Thoracic aorta (tissue), 2 donors: ENCODE measurements at places on chromosomes 13 and 19.

DNA sequence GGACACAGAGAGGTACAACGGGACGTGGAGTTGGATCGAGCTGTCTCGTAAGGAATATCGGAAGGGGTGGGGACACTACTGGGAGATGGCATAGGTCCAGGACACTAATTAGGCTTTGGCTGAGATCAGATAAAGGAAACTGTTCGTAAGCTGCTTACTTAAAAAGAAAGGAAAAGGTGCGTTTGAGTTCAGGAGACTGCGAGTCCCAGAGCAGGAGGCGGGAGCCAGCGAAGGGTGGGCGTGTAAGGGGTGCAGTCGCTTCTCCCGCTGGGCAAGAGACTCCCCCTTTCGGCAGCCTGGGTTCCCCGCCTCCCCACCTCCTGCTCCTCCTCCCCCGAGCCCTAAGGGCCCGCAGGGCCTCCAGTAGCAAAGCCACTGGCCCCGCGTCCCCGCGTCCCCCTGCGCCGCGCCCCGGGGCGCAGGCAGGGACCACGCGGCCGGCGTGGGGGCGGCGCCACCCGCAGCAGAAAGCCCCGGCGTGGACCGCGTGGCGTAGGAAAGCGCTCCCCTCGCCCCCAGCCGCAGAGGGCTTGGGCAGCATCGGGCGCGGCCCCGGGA is 547 bp downstream of the ABCC4 start:
- DNase-seq: no peak

GRCh38 chr13:48477191-48477855 is 55.6 kb downstream of the RCBTB2 start:
- DNase-seq: no peak

DNA sequence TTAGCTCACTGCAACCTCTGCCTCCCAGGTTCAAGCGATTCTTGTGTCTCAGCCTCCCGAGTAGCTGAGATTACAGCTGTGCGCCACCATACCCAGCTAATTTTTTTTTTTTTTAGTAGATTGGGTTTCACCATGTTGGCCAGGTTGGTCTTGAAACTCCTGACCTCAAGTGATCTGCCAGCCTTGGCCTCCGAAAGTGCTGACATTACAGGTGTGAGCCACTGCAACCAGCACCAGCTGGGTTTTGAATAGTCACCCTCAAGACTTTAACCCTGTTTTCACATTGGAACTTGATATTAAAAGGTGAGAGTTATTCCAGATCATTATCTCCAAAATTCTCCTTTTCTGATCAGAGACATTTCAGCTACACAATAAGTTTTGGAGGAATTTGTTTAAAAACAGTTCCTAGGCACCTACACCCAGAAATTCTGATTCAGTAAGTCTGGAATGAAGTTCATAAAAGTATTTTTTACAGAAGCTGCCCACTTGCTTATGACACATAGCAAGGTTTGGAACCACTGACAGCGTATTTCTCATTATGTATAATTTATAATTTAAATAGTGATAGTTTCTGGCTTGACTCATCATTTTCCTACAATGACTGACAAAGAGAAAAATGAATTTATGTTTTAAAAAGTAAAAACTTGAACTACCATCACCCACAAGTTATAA is 417.3 kb downstream of the DIAPH3 start:
- no peak for DNase-seq

DNA sequence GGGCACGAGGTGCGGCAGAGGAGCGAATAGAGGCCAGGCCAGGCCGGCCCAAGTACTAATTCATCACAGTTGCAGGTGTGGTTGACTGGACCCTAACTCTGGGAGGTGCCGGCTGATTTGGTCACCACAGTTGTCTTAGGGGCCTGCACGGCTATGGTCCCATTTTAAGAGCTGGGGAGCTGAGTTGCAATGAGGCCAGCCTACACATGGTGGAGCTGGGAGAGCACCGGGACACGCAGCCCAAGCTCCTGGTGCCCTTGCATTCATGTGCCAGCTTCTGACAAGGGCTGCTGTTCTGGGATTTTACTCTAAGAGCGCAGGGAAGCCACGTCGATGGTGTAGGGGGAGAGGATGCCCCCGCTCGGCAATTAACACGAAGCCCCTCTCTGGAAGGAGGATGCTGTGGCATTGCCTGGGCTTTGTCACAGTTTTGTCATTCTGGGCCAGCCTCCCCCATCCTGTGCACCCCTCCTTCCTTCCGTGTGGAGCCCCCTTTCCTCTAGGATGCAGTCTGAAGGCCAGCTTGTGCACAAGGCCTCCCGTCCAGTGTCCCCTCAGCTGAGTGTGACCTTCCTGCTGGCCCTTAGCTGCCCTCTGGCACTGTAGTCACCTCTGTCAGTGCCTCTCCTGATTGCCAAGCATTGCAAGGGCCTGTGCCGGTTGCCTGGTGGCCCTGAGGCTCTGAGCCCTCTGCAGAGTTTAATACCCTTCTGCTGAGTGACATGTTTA is 109.4 kb upstream of the C1QTNF9B start:
- DNase-seq: no peak

DNA sequence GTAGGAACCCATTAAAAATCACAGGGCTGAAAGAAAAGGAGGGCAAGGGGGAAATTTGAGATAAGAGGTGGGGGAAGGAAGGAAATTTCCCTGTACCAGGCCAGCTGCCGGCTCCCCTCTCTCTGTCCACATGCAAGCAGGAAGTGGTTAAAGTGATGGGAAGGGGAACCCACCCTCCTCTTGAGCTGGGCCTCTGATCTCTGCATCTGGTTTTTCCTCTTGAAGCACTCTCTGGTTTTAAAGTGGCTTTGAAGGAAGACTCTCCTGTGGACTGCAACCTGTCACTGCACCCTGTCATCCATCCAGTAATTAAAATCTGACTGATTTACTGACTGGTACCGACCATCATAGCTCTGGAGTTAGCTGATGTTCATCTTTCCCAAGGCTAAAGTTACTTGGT is 239.6 kb downstream of the TSHZ3 start:
- DNase-seq: no peak

DNA sequence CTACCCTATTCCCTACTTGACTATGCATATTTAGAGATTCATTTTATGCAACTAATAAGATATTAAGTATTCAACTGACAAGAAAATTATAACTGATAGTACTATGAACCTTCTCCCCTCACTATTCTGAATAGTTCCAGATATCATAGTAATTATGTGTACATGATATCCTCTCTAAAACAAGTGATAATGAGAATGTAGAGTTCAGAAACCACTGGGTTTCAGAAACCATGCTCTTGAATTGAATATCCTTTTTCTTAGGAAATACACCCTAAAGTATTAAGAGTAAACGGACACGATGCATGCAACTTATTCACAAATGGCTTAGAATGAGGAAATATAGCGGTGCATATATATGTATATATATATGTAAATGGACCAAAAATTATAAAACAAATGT is 160.9 kb downstream of the TBC1D4 start:
- no peak for DNase-seq

DNA sequence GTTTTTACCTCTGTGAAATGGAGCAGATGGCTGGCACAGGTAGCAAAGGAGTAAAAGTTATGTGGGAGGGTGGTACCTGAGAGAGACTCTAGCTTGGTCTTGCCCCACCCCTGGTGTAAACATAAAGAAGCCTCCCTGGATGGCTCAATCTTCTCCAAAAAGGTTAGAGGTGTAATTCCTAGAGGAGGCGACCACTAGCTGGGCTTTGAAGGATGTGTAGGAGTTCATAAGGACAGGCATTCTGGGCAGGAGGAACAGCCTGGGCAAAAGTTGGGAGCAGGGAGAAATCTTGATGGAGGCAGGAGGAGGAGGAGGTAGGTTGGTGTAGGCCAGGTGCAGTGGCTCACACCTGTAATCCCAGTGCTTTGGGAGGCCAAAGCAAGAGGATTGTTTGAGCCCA is 7.8 kb upstream of the ICAM4 start:
- DNase-seq: no peak

- DNase-seq: no peak
Measured at GRCh38 chr19:41364524-41365391, 809 bp upstream of the B9D2 start.

DNA sequence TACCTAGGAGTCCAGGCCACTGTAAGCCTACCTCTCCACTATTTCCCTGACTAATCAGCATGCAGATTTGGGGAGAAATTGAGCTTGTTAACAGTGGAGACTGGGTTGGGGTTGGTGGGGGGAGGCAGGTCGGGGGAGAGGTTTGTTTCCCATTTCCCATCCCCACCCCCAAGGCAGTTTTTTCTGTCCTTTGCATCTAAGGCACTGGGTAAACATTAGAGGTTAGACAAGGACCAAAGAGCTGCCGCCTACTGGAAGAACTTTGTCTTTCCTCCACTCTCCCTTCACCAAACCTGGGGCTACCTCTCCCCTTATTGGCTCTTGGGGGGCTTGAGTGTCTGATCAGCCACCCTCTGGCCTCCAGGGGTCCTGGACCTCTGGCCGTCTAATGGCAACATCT is 953 bp downstream of the KCNN4 start:
- no peak for DNase-seq

- DNase-seq: no peak
Measured at GRCh38 chr13:80463673-80464352, 122.9 kb upstream of the SPRY2 start.

- peak; percentile 58 for DNase-seq
Measured at GRCh38 chr19:41323430-41324125, 13.6 kb downstream of the CCDC97 start.

- DNase-seq: no peak
Measured at GRCh38 chr13:106384516-106384915, 150.9 kb downstream of the EFNB2 start.

GRCh38 chr13:99009987-99010551 is 32.2 kb upstream of the DOCK9 start:
- no peak for DNase-seq

- no peak for DNase-seq
Measured at GRCh38 chr13:27533155-27533643, 82.8 kb upstream of the MTIF3 start.

DNA sequence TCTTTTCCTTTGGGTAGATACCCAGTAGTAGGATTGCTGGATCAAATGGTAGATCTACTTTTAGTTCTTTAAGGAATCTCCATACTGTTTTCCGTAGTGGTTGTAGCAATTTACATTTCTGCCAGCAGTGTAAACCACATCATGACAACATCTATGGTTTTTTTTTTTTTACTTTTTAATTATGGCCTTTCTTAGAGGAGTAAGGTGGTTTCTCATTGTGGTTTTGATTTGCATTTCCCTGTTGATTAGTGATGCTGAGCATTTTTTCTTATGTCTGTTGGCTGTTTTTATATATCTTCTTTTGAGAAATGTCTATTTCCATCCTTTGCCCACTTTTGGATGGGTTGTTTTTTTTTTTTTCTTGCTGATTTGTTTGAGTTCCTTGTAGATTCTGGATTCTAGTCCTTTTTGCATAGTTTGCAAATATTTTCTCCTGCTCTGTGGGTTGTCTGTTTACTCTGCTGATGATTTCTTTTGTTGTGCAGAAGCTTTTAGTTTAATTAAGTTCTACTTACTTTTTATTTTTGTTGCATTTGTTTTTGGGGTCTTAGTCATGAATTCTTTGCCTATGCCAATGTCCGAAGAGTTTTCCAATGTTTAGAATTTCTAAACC is 38.8 kb downstream of the TDRD3 start:
- DNase-seq: no peak

DNA sequence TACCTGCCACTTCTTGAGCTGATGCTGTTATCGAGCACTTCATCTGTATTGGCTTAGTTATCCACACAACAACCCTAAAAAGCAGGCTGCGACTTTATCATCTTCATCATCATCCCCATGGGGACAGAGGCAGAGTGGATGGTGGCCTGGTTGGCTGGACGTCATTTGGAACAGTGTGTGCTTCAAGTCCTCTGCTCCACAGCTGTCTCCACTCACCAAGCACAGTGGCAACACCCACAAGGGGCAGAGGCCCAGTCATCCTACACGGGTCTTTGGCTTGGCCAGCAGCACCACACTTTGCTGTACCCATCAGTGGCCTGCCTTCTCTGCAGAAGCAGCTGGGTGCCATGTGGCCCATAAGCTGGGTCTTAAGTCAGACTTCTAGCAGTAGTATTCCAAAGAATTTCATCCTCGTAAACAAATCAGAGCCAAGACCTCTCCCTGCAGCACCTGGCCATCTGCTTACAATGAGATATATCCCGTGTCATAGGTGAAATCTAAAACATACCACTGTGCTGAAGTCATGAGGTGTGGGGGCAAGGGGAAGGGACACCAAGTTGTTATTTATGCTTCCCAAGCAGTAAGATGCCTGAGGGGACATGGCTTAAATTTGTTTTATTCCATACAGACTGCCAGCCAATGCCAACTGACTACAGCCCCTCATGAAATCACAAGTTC is 47.9 kb upstream of the EPHX3 start:
- DNase-seq: no peak

DNA sequence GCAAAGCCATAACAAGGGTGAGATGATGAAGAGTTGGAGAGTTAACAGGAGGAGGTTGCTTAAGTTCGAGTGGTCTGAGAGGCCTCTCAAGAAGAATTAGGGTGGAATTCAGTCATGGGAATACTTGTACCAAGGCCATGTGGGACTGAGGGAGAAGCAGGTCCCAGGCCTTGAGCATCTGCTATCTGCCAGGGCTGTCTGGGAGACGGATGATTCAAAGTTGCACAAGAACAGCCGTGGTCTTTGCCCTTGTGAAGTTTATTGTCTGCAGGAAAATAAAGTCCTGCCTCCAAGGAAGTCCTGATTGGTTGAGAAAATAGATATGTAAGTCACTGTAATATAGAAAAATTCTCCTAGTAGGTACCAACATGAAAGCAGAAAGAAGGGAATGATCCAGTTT is 178.8 kb upstream of the RFC3 start:
- no peak for DNase-seq

- no peak for DNase-seq
Measured at GRCh38 chr13:111947876-111948275, 119.1 kb upstream of the SOX1 start.

- no peak for DNase-seq
Measured at GRCh38 chr19:30090476-30090875, 148.4 kb downstream of the URI1 start.

DNA sequence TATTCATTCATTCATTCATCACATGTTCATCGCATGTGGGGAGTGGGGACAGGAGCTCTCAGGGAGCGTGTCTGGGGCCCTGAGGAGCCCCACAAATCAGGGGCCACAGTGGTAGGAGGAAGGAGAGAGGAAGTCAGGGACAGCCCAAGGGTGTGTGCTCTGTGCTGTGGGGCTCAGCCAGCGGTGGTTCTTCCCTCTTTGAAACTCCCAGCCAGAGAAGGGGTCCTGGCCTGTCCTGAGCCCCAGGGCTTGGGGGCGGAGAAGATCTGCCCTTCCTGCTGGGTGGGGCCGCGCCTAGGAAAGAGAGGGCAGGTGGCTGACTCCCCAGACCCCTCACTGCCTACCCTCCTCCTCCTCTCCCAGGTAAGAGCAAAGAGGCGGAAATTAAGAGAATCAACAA is 14.6 kb downstream of the AP2A1 start:
- no peak for DNase-seq

- no peak for DNase-seq
Measured at GRCh38 chr13:43221611-43222010, 198.2 kb downstream of the DNAJC15 start.

- DNase-seq: no peak
Measured at GRCh38 chr13:96671073-96671472, 323.2 kb downstream of the OXGR1 start.

GRCh38 chr13:77786695-77787287 is 89.3 kb downstream of the SLAIN1 start:
- DNase-seq: no peak
